ENCODE measurements at places on chromosomes 3 and 15.

GRCh38 chr3:30632065-30632464 is 25.7 kb downstream of the TGFBR2 start:
- no peak for DNase-seq

- DNase-seq, result no peak
Measured at GRCh38 chr3:50525191-50525910, 21.9 kb upstream of the CACNA2D2 start.

DNA sequence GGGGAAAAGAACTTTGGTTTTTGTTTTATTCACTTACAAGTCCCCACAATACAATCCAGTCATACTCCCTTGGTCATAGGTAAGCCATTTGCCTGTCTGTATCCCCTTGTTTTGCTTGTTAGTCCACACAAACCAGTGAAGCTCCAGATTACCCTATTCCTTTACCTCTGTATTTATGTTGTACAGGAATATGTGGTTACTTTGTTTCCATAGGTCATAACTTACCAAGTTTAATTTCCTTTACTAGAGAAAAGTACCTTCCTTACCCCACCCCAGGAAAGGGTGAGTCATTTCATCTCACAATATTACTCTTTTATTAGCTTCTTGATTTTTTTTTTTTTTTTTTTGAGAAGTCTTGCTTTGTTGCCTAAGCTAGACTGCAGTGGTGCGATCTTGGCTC is 113.4 kb upstream of the LRRFIP2 start:
- no peak for DNase-seq

- no peak for DNase-seq
Measured at GRCh38 chr3:17354341-17354740, 388.1 kb downstream of the TBC1D5 start.

- DNase-seq, result peak; percentile 34
Measured at GRCh38 chr3:197354568-197355001, 56.2 kb upstream of the DLG1 start.

DNA sequence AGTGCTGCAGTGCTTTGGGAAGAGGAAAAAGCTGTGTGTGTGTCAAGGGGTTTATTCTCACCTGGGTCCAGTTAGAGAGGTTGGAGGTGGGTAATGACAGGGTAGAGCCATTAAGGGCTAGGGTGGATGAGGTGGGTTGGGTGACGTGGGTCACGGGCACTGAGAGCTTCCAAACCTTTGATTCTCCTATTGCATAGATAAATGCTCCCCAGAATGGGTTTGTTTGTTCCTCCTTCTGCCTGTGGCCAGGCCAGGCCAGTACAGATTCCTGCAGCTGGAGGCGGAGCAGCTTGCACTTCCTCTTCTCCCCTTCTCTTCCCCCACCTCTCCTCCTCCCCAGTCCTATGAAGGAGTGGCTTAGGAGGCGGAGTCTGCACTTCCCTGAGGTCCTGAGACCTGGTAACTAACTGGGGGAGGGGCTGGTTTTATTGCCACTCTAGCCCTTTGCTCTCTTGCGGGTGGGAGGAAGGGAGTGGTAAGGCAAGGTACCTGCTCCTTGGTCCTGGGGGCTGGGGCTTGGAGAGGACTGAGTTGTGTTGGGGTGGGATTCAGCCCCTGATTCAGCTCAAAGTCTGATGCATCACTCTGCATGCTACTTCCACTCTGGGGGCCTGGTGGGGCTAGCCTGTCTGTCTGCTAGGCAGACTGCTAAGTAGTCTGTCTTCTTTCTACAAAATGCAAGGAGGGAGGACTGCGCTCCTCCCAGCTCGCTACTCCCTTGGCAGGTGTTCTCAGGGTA is 3.5 kb downstream of the SPINT1 start:
- DNase-seq, result peak; percentile 93
